ENCODE measurements at places on chromosomes 5 and 9. TPM values are rescaled to one million over a fixed set of nuclear protein-coding genes. Genes with fewer than 3 reads are reported as not detected.

DNA sequence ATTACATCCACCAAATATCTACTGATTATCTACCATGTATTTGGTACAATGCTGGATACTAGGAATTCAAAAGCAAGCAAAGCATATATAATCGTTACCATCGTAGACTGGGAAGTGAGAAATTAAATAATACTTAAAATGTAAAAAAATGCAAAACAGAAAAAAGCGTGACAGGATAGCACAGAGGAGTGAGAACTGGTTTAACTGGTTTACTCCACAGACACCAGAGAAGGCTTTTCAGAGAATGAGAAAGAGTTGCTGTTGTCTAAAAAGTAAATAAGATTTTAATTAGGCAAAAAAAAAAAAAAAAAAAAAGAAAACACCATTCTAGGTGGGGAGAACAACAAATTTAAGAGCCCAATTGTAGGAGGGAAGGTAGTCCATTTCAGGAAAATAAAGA lies 657.9 kb upstream of the ST8SIA4 start:
- DNase-seq = no peak

DNA sequence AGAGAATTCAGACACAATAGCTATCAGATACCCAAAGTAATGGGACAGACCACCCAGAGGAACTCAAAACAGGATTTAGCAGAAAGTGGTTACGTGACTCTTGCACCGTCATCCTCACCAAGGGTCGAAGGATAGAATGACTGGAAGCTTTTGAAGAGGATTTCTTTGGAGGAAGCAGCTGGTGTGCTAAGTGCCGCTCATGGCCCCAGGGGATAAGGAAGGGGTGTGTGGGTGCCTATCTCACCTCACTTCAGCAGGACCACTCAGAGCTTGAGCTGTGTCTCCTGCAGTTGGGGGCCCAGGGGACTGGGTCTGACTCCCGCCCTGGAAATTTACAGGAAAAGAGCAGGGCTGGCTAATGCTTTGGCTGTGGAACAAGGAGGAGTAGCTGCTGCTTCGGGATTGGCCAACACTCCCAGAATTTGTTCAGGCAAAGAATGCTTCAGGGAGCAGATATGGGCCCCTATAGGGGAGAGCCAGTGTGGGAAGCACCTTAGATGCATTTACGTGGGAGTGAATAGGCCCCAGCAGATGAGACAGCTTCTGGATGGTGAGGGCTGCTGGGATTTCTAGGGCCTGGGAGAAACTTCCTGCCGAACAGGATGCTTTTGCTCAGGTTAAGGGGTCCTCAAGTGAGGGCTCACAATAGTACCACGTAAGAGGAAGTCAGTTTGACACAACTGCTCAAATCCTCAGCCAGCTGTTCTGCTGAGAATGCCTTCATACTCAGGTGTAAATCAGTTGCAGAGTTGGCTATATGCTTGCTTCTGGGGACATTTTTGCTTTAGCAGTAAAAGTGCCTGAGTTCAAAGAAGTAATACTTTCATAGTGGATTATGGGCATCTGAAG lies 29.1 kb upstream of the TOMM5 start:
- no peak for DNase-seq

DNA sequence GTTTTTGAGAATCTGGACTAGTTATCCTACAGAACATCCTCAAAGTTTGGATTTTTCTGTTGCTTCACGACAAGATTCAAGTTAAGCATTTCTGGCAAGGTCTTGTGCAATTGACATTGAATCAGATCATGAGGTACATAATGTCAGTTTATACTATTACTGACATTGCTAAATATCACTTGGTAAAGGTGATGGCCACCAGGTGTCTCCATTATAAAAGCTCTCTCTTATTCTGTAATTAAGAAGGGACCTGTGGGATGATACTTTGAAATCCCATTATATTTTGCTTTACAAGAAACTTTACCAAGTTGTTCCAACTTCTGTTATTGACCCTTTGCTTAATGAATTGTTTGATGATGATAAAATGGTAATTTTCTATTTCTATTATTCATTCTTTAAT lies 131.0 kb upstream of the ASTN2 start:
- DNase-seq = no peak

DNA sequence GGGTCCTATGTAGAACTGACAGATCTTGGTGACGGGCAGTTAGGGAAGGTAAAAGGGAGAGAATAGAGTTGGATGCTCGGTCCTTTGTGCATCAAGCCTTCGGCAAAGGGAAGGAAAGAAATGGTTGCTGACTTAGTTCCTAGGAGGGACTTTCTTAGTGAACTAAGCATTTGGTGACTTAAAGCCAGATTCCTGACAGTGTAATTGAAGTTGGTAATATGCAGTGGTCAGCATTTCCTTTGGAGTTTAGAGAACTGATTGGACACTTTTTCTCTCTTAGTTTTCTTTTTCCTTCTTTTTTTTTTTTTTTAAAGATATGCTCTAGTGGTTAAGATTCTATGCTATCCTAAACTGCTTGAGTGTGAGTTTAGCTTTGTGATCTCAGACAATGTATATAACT lies 2.3 kb downstream of the CLTA start:
- DNase-seq = no peak

- DNase-seq = no peak
Measured at GRCh38 chr5:4983701-4984100, 156.4 kb upstream of the ADAMTS16 start.

GFI1B gene
- not detected for total RNA-seq

DNA sequence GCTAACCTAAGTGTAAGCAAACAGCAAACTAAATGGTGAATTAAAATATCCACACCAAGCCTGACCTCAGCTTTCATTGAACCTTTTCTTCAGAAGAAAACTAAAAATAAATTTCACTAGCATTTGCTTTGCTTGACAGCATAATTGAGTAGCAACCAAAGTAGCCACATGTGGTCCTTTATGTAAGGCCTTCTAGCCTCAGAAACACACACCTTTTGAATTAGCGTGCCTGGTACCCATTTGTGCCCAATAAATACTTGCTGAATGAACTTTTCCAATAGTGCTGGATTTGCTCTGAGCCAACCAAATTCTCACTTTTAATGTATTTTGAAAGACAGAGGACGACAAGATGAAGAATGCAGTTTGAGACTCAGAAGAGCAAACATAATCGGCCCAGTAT lies 2.1 kb upstream of the NIPBL start:
- no peak for DNase-seq

GRCh38 chr5:16431490-16431889 lies 34.1 kb downstream of the ZNF622 start:
- DNase-seq = no peak

GRCh38 chr9:99024959-99025358 lies 80.0 kb upstream of the TGFBR1 start:
- no peak for DNase-seq

CORO2A gene
- 0.20 TPM for total RNA-seq

HTR4 gene
- not detected for total RNA-seq

DNA sequence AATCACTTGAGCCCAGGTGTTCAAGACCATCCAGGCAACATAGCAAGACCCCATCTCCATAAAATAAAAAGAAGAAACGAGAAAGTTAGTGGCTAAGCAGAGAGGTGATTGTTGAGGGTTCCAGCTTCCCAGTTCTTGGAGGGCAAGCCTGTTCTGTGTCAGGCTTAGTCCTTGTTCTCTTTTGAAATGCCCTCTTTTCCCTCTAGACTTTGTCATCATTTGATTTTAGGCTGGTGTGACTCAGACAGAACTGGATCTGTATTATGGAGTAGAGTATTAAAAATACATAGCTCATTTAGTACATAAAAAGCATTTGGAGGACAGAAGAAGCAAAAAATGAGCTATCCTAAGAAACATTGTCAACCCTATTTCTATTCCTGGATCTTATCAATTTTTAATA lies 159.4 kb downstream of the CD180 start:
- no peak for DNase-seq

GRCh38 chr5:148383564-148384379 lies at the start of gene FBXO38:
TSS of gene FBXO38 (plus strand) at chr5:148383958. CDS start at chr5:148394777, 10,819 bp downstream.
- DNase-seq = peak; percentile 97

DNA sequence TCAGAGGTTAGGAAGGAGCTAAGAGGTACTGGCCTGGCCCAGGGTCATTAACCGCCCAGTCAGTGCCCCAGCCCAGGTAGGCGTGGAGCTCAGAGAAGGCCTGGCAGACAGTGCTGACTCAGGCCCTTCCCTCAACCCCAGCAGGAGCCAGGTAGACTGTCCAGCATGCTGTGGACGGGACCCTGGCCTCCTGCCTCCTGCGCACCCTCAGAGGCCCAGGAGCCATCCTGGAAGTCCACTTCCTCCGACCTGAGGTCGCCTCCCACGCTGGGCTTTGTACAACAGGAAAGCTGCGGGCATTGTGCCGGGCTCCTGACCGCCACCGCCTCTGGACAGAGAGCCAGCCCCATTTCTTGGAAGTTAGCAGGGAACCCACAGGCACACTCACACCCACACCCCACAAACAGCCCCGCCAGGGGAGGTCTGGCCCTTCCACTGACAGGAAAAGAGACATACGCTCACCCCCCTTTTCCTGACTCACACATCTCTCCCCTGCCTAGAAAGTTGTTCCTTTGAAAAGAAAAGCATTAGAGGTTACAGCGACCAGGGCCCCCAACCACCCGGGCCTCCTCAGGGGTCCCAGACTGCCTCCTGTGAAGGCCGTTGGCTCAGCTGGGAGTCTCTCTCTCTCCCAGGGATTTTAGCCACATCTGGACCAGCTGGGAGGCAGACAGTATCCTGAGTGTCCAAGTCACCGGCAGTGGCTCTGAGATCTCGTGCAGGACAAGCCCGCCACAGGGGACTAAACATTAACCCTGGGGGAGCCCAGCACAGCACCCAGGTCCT lies 7.7 kb downstream of the RALGDS start:
- no peak for DNase-seq

ANKRD55 gene
- 0.06 TPM for total RNA-seq

FYB1 gene
- total RNA-seq = 0.79 TPM

GRCh38 chr5:154860765-154861164 lies 2.3 kb downstream of the CNOT8 start:
- DNase-seq = no peak

CIZ1 gene
- total RNA-seq = 66.3 TPM

- no peak for DNase-seq
Measured at GRCh38 chr5:67032921-67033664, 163.5 kb downstream of the CD180 start.

- no peak for DNase-seq
Measured at GRCh38 chr9:114347675-114348074, 18.0 kb downstream of the ORM2 start.

GRCh38 chr5:103546858-103547257 lies 15.7 kb downstream of the NUDT12 start:
- no peak for DNase-seq

DNA sequence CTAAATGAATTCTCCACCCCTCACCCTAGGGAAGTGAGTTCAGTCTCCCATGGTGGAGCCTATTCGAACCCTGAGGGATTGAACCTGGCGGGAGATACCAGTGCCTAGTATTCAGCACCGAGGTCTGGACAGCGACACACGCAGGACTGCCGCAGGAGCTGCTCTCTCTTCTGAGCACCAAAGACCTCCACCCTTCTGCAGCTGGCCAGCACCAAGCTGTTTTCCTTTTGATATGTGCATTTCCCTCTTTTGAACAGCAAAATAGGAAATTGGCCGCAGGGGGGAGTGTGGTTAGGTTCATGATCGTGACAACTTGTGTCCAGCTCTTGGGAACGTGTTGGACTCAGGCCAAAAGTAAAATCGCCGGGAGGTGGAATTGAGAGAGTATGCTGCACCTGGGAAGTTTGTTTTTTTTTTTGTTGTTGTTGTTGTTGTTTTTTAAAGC lies 1.2 kb upstream of the PCSK1 start:
- DNase-seq = peak; percentile 68

DNA sequence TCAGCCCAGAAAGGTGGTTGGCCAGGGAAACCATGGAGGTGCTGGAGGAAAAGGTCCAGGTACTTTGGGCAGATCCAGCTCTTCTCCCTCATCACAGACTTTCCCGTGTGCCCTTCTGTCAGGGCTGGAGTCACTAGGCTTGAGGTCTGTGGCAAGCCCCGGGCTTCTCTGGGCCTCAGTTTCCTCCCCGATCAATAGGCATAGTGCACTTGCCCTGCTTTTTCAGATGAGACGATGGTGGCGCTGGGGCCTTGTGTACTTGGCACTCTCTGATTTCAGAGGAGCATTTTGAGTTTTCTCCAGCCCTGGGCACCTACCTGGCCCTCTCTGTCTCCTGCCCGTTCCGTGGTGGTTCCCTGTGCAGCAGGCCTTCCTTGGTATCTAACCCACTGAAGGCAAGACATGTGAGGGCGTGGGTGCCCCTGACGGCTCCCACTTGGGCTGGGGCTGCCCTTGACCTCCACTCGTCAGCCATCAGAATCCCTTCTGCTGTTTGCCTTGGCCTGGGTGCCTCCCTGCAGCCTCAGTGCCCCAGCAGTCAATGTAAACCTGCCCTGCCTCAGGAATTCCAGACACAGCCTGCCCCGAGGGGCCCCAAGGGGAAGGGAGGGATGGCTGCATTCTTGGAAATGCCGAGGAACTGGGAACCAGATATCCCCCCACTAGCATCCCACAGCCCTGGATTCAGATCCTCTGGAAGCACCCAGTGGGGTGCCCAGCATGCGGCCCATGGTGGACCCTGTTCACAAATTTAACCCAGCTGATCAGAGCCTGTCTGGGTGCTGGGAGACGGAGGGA lies 66.3 kb upstream of the COL5A1 start:
- DNase-seq = no peak

- DNase-seq = no peak
Measured at GRCh38 chr5:124754206-124754927, 7.9 kb upstream of the ZNF608 start.

LCN6 gene
- not detected for total RNA-seq

STKLD1 gene
- total RNA-seq = 0.75 TPM

DNA sequence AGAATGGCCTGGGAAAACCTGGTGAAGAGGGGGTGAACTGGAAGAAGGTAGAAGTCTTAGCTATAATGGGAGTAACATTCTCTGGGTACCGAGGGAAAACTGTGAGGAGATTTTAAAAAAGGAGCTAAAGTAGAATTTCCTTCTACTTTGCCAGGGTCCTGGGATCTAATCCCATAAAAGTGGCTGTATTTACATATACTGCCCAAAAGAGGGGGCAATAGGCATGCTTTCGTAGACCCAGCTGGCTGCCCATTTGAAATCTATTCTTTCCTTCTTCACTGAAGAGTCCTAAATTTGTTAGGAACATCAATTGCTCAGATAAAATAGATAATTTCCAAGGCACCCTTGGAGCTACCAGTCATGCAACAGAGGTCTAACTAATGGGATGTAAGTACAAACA lies 159.2 kb downstream of the CDC42SE2 start:
- no peak for DNase-seq

DNA sequence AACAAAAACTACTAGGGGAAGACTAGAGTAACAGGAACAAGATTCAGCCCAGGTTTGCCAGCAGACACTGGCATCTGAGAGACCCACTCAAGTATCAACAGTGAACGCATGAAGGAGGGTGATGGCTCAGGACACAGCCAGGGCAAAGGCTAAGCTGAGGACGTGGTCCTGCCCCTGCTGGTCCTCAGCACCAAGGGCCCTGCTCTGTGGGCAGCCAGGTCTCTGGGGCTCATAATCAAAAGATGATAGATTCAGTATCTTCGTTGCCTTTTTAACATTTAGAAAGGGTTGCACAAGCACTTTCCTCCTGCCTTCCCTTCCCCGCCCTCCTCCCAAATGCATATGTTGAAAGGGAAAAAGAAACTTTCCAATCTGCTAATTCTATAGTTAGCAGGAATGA lies 31.5 kb downstream of the MACROH2A1 start:
- no peak for DNase-seq

LHX6 gene
- total RNA-seq = 0.69 TPM

GRCh38 chr9:129769669-129770068 lies 16.8 kb upstream of the PTGES start:
- DNase-seq = no peak

FBP1 gene
- total RNA-seq = 19.5 TPM

- no peak for DNase-seq
Measured at GRCh38 chr9:5425006-5425628, 12.6 kb downstream of the PLGRKT start.

GRCh38 chr9:119227422-119227821 lies 141.8 kb downstream of the BRINP1 start:
- no peak for DNase-seq

- no peak for DNase-seq
Measured at GRCh38 chr9:134517069-134517680, 124.4 kb upstream of the COL5A1 start.
